ENCODE measurements at places on chromosomes 4 and X.
A peak's percentile ranks its signal among the peaks of the same experiment; 100 is the strongest.

GRCh38 chr4:62656006-62656405 is 1455.9 kb downstream of the ADGRL3 start:
- no peak for DNase-seq

GRCh38 chrX:78283511-78283910 is 43.9 kb downstream of the CYSLTR1 start:
- DNase-seq = no peak

- DNase-seq = no peak
Observed at GRCh38 chr4:5554376-5554775, 154.0 kb downstream of the EVC2 start.

DNA sequence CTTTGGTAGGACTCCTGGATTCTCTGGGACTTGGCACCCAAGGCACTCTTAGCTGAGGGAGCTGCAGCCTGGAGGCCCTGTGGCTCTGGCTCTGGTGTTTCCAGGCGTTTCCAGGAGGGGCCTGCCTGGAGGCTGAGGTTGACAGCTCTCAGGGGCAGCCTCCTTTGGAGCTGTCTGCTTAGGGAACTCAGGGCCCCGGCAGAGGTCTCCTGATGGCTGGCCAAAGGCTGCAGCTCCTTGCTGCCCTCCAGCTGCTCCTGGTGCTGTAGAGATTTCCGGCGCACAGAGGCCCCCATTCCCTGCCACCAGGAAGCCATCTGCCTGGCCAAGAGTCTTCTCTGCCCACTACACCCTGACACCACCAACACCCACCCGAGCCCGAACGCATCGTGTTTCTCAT is 25.3 kb upstream of the ARHGEF38 start:
- no peak for DNase-seq

GRCh38 chr4:18961879-18962278 is 940.3 kb upstream of the LCORL start:
- DNase-seq = no peak

DNA sequence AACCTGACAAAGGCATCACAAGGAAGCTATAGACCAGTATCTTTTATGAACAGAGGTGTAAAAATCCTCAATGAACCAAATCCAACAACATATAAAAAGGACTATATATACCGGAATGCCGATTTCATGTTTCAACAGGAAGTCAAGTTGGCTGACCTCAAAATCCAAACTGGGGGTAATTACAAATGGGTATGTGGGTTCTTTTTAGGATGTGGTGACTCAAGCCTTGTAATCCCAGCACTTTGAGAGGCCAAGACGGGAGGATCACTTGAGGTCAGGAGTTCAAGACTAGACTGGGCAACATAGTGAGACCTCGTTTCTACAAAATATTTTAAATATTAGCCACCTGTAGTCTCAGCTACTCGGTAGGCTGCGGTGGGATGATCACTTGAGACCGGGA is 10.4 kb downstream of the PRSS48 start:
- no peak for DNase-seq

- no peak for DNase-seq
Observed at GRCh38 chrX:112867570-112867969, 26.9 kb upstream of the AMOT start.

DNA sequence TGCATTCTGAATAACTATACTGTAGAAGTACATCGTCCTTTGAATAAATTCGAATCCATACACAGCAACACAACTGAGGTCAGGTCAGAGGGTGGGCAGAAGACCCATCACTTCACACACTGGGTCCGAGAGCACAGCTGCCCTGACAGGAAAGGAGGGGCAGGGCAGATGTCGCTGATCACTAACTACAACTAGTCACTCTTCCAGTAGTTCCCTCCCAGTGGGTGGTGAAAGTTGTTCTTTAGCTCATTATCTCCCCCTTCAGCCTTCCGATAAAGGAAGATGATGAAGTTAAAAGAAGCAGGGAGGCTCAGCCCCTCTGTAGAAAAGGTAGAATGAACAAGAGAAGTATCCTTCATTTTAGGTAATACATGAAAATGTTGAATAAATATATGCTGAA is 278.9 kb downstream of the INPP4B start:
- peak; percentile 43 for DNase-seq

GRCh38 chr4:75800972-75801371 is 76.6 kb downstream of the USO1 start:
- no peak for DNase-seq

DNA sequence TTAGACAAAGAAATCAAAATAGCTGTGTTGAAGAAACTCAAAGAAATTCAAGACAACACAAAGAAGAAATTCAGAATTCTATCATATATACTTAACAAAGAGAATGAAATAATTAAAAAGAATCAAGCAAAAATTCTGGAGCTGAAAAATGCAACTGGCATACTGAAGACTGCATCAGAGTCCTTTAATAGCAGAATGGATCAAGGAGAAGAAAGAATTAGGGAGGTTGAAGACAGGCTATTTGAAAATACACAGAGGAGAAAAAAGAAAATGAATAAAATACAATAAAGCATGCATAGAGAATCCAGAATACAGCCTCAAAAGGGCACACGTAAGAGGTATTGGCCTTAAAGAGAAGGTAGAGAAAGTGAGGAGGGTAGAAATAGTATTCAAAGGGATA is 179.5 kb upstream of the SPIN4 start:
- DNase-seq = no peak

Measured in stimulated activated CD4-positive, alpha-beta T cell treated with anti-CD3 and anti-CD28 coated beads, Interleukin-4, amount 100 ng/mL, for 1 hour (primary cell).